ENCODE measurements at places on chromosomes 4 and X. TPM values are rescaled to one million over a fixed set of nuclear protein-coding genes. Genes with fewer than 3 reads are reported as not detected.
A peak's percentile ranks its signal among the peaks of the same experiment; 100 is the strongest.

Gene WNK3
- 0.29 TPM for polyA plus RNA-seq

Gene OTC
- not detected for polyA plus RNA-seq

Gene GPM6B
- polyA plus RNA-seq = 0.25 TPM

Gene ZMAT1
- 0.06 TPM for polyA plus RNA-seq

- peak; percentile 11 for DNase-seq
Observed at GRCh38 chr4:125168531-125168930, 146.2 kb upstream of the FAT4 start.

DNA sequence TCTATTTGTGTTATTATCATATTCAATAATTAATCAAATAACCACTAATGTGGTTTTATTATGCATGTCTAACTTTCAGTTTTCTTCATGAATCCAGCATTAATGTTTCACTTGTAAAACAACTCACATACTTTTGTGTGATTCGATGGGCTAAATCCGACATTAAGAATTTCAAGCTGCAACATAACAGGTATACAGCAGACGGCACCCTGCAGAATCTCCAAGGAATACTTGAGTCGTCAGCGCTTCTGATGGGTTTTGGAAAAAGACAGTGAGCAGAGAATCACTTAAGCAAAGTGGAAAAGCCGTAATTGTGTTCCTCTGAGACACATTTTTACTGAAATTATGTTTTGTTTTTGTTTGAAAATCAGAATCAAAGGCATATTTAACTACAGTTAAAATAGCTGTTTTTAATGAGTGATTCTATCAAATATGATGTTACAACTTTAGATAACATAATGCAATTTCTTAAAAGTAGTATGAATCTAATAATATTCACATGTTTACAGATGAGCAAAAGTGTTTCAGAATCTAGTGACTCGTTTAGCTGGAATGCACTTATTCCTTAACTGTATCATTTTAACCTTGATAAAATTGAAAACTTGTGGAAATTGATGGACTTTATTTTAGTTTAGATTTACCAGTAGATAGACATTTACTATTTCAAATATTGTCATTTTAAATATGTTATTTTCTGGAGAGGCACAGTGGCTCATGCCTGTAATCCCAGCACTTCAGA is 514.8 kb downstream of the CCSER1 start:
- no peak for DNase-seq
